ENCODE measurements at places on chromosomes 1 and 21. TPM values are rescaled to one million over a fixed set of nuclear protein-coding genes. Genes with fewer than 3 reads are reported as not detected.

GRCh38 chr1:184533049-184533448, 146.2 kb downstream of the C1orf21 start:
- DNase-seq: no peak

Gene CFHR4
- total RNA-seq: not detected

Gene UBE2U
- total RNA-seq: 0.17 TPM

GRCh38 chr21:42027822-42028765, 17.9 kb upstream of the ZBTB21 start:
- DNase-seq: no peak

DNA sequence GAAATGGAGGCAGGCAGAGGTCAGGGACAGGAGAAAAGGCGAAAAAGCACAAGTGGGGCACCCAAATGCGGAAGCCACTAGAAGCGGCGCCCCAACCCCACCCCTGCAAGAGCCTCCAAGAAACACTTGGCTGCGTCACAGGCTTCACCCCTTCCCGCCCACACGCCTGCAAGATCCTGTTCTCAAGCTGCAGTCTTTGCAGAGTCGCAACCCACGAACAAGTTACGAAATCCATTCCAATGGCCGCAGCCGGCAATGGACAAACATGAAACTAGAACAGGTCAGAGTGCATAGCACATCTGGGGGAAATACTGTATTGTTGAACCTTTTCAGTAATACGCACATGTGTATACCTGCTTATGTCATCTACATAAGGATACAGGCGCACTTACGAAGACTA, 103.6 kb downstream of the PSMG1 start:
- DNase-seq: no peak

Gene KCNJ10
- not detected for total RNA-seq

Gene EDARADD
- 1.1 TPM for total RNA-seq

DNA sequence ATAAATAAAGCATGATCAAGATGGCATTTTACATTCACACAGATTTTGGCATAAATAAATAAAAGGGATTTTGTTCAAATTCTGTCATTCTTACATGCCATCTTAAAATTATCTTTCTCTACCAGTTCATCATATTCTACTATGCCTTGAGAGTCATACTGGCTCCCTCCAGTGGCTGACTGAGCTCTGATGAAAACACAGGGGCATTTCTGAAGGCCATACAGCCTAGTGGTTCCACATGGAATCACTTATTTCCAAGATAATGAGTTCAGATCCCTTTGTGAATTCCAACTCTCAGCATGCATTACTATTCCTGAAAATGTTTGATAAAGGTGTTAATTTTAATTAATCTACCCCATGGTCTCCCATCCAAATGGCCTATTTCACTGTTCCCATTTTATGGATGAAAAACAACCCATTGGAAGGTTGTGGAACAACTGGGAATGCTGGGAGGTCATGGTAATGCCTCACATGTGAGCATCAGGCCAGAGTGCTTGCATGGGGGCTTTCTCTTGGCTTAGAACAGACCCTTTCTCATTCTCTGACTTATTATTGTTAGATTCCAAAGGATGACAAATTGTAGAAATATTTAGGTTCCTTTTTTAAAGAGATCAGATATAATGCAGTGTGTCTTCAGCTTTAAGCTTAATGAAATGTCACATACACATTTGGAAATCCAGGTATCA, 622.4 kb upstream of the PKN2 start:
- peak; percentile 54 for DNase-seq

Gene PRELP
- not detected for total RNA-seq

DNA sequence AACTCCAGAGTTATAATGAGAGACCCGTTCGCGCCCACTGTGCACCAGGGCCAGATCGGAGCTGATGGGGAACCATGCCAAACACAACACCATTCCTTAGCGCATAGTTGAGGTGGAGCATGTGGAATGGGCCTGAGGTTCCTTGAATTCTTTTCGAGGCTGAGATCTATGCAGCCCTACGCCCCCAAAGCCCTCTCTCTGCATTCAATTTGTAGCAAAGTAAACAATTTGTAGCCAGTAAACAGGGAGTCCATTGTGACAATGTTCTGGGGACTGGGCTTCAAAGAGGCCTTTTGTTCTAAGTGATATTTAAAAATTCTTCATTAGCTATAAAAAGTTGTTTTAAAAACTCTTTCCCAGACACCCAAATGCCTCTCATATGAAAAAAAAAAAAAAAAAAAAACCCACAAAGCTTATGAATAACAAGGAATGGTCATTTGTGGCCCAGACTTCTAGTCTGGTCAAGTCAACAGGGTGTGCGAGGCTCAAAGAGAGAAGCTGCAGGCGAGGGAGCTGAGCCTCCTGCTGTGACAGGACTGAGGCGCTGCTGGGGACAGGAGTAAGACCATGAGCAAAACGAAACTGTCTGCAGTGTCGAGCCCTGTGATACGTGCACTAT, 30.6 kb upstream of the KCNE2 start:
- peak; percentile 74 for DNase-seq

DNA sequence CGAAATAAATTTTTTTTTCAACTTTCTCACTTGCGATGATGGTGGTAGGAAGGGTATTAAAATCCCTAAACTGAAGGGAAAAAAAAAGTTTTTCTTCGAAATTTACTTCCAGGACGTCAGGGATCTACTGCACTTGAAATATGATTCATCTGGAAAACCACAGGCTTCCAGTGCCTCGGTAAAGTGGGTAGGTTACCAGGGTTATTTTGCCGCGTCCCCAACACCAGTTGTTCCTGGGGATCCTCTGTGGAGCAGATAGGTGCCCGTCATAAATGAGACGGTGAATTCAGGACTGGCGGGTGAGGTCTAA, 773 bp downstream of the RABIF start:
- no peak for DNase-seq

DNA sequence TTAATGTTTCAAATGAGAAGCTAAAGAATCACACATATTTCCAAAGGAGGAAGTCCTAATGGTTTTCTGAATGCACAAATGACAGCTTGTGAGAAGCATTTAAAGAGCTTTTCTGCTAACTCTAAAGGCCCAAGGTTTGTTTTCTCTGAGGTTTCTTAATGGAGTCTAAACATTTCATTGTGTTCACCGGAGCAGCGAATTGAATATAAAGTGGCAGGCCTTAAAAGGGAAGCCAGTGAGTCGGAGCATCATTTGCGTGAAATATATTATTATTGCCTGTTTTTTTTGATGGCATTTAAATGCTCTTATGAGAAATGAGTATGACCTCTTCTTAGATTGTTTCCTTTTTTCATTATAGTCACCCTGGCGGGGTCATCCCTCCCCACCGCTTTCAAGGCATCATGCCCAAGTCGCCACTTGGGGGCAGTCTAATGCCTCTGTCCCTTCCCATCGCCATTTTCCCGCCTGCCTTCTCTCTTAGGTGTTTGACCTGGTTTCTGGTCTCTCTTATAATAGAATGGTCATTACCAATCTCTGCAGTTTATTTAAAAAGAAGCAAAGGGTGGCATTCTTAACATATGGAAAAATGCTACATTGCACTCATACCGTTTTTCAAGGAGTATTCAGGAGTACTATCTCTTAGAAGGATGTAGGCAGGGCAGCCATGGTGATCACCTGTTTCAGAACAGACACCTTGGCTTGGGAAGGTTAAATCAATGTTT, 25.3 kb upstream of the OVAAL start:
- peak; percentile 49 for DNase-seq

DNA sequence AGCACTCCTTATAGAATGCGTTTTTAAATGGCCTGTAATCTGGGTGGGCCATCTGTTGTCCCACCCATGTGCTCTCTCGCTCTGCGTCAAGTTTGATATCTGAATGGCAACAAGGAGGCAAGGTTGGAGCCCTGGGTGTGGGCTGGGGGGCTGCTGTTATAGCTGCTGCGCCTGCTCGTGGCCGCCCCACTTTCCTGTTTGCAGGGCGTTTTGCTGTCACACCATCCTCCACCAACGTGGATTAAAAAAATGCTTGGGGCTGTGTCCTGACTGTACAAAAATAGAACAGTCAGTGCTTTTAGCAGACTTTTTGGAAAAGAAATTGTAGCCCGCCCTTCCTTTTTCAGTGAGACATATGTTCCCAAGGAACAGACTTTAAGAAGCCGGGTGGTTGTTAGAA, 25.4 kb downstream of the UMODL1 start:
- no peak for DNase-seq

GRCh38 chr21:44950351-44950750, 10.5 kb downstream of the SLX9 start:
- DNase-seq: no peak

Gene SGIP1
- total RNA-seq: 1.1 TPM

- DNase-seq: peak; percentile 31
Observed at GRCh38 chr1:6414443-6414844, 5.3 kb downstream of the HES2 start.

DNA sequence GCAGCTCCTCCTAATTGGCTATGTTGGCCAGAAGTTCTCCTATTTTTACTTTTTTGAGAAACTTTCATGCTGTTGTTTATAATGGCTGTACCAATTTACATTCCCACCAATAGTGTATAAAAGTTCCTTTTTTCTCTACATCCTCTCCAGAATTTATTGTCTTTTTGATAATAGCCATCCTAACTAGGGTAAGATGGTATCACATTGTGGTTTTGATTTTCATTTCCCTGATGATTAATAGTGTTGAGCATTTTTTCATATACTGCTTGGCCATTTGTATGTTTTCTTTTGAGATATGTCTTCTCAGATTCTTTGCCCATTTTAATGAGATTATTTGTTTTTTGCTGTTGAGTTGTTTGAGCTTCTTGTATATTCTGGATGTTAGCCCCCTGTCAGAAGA, 46.8 kb downstream of the NTMT2 start:
- no peak for DNase-seq
